ENCODE measurements at places on chromosomes 5 and 9.

DNA sequence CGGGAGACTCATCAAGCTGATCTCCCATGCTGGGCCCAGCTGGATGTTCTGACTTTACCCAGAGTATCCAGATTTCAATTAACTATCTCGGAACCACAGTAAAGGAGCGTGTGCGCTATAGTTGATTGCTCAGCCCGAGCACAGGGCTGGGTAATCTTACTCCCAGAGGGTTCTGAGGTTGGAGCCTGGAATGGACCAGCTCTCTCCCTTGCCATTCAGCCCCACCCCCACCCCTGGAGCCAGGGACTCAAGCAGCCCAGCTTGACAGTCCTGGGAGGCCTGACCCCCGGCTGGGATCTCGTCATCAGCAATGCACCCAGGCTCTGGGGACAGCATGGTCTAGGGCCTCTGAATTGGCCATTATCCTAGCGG, 23.7 kb upstream of the PTGES start:
- no peak for DNase-seq

DNA sequence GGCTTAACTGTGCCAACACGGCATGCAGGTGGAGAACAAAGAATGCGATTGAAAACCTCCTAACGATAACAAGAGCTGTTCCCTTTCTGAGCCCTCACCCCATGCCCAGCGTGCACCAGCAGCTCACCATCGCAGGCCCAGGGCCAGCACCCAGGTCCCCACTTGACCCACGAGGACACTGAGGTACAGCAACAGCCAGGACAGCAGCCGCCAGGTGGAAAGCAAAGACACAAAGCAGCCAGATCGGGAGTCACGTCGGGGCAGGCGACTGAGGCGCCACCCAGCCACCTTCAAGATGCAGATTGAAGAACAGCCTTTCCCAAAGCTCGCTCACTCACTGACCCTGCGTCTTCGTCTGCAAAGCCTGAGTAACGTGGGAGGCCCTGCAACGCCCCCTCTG, 6.9 kb upstream of the SEC16A start:
- DNase-seq: no peak

- DNase-seq: no peak
Observed at GRCh38 chr5:135694012-135694411, 115.2 kb upstream of the CXCL14 start.

GRCh38 chr5:73280386-73280785, 107.4 kb downstream of the TMEM174 start:
- no peak for DNase-seq

GRCh38 chr9:68574150-68574549, 33.5 kb upstream of the TMEM252 start:
- no peak for DNase-seq

- DNase-seq: no peak
Observed at GRCh38 chr5:155252025-155252424, 238.5 kb downstream of the KIF4B start.

- no peak for DNase-seq
Observed at GRCh38 chr5:97694091-97694490, 511.0 kb upstream of the RIOK2 start.

- no peak for DNase-seq
Observed at GRCh38 chr9:126123927-126124326, 202.7 kb upstream of the MVB12B start.

DNA sequence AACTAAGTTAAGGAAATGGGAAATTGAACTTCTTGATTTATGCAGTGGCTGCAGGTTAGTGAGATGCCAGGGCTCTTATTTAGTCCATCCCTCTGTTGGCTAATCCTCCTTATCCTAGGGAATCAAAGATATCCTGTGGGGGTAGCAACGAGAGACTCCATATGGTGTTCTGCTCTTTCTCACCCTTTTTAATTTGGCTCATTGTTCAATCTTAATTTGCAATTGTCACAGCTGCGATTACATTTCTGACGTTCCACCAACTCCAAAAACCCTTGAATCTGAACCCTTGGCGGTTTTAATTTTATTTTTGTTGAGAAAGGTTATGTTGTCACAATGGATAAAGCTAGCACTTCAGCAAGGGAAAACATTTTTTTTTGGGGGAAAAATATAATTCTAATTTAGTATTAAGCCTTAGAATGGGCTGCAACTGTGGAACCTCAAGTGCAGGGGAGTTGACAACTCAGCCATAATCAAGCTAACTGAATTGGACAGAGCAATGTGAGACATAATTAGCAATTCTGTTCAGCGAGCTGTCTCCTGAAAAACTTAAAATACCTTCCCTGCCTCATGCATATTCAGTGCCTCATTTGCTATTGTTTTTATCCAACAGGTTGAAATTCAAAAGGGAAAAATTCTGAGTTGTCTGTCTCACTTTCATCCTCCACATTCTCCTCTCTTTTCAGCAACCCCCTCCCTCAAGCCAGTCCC, 91.3 kb downstream of the MAT2B start:
- DNase-seq: no peak

GRCh38 chr5:100600298-100600994, 65.3 kb downstream of the FAM174A start:
- no peak for DNase-seq

GRCh38 chr9:21499912-21500311, 17.8 kb upstream of the IFNE start:
- DNase-seq: no peak

GRCh38 chr5:76960004-76960625, 7.3 kb downstream of the CRHBP start:
- no peak for DNase-seq

DNA sequence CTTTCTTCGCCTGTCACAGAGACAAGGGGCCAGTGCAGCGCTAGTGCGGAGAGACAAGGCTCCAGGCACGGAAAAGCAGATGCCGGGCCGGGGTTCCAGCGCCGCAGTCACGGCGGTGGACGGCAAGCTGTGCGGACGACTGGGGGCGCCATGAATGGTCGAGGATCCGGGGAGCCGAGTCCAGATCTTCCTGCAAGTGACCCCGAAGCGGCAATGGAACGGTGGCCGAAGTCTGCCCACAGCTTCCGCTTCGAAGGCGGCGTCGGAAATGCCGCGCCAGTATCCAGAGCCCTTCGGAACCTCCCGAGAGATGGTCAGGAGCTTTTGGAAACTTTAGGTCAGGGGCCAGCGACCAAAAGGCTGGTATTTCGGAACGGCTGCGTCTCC, 601 bp upstream of the FAF2 start:
- no peak for DNase-seq

DNA sequence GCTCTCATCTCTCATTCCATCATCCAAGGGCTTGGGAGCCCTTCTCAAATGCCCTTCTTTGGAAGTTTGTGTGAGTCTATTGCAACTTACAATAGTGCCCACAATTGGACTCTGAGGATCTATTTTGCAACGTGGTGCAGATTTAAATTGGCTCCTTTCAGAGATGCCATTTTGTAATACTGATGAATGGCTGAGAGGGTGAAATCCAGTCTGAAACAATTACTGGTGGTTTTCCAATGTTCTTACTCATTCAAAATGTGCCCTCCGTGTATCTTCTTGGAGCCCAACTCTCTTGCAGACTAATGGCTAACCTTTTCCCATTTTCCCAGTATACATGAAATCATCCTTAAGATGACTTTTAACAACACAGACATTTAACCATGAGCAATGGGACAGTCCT, 6.1 kb downstream of the ZNF462 start:
- DNase-seq: no peak

DNA sequence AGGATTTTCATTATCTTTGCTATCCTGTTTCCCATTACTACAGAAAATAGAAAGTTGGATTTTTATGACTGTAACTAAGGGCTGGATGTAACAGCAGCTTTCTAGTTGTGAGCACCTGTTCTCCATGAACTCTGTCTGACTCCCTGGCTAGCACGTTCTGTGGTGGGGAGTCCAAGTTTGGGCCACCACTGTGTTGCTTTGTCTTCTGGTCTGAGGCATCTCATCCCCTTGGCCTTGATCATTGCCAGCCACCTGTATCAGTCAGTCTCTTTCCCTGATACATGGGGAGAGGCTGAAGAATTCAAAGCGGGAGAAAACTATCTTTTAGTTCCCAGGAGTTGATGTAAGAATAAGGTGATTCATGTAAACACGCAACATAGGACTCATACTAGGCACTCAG, 33.4 kb downstream of the WDR70 start:
- DNase-seq: no peak

DNA sequence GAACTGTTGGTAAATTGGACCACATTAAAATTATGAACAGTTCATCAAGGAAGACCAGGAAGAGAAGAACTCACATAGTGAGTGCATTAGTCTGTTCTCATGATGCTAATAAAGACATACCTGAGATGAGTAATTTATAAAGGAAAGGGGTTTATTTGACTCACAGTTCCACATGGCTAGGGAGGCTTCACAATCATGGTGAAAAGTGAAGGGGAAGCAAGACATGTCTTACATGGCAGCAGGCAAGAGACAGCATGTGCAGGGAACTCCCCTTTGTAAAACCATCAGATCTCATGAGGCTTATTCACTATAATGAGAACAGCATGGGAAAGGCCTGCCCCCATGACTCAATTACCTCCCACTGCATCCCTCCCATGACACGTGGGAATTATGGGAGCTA, 135.9 kb upstream of the MAN2A1 start:
- DNase-seq: no peak

GRCh38 chr9:71630377-71630995, 137.8 kb downstream of the CEMIP2 start:
- DNase-seq: no peak

DNA sequence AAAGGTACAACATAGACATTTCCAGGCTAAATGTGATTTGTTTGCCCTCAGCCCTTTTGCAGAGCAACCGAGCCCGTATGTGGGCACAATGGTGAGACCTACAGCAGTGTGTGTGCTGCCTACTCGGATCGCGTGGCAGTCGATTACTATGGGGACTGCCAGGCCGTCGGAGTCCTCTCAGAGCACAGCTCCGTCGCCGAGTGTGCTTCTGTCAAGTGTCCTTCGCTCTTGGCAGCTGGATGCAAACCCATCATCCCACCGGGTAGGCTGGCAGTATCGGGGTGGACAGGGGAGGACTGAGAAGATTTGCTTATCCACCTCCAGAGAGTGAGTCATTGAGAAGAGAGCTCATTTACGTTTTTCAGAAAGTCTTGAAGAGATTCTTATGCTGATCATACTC, 17.8 kb upstream of the GLIPR2 start:
- DNase-seq: no peak

DNA sequence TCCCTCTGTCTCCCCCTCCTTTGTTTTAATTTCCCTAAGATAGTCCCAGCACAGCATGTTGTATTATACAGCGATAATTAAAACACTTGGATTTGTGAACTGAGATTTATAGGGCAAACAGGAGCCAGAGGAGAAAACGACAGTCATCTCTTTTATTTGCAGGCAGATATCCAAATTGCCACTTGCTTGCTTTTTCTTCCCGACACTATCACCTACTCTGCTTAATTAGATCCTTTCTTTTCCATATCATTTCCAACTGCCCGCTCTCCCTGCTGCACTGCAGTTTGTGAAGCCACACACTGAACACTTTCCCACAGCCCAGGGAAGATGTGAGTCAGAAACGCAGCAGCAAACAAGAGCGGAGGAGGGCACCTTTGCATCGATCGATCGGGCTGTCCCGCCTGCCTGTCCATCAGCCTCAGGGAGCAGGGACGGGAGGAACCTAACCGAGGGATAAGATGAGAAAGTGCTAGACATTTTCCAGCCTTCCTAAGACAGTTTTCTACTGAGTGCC, 35.8 kb upstream of the SPRY4 start:
- DNase-seq: no peak

DNA sequence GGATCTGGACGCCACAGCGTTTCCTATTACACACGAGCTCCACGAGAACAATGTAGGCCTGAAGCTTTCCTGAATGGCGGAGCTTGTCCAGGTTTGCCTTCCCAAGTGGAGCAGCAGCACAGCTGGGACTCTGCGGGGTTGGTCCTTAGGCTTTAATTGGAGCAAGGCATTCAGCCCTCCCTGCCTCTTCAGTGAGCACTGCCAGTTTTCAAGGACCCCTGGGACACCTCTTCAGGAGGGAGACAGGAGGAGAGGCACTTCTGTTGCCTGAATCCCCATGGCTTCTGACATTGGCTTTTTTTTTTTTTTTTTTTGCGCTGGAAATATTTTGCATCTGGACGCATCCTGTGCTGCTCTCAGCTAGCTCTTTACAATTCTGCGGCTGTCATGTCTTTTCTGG, 179.4 kb downstream of the SEMA6A start:
- no peak for DNase-seq

GRCh38 chr9:131704141-131704983, 35.5 kb downstream of the RAPGEF1 start:
- no peak for DNase-seq

DNA sequence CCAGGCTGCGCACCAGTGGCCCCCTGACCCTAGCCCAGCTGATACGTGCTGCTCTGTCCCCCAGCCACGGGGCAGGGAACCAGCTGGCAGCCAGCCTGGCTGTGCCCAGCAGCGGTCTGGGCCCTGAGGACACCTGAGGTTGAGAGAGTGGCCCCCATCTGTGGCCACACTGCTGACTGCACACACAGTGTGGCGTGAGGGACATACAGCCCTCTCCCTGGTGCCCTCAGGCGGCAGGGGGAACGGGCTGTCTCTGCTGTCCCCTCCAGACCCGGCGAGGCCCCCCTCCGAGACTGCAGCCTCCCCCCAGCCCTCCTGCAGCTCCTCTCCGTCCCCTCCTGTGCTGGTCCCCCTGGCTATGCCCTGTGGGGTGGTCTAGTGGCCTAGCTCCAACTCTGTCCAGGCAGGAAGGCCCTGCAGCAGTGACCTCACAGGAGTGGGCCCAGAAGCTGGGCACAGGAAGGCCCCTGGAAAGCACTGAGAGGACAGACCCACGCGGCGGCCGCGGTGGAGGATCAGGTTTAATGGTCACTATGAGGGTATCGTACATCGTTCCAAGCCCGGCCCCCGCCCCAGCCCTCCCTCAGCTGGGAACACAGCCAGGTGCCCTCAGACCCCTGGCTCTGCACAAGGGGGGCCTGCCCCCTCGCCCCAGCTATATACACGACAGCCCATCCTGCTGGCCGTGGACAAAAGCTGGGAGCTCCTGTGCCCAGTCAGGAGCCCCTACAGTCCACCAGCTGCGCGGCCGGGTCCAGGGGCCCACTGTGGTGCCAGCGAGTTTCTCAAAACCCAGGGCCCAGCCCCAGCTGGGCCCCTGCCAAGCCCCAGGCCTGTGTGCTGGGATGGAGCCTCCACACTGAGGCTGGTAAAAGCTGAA, 6.8 kb upstream of the ENTPD8 start:
- no peak for DNase-seq

- no peak for DNase-seq
Observed at GRCh38 chr5:141330299-141331080, at the start of gene PCDHGA1. Gene PCDHGA1, plus strand, starts transcription at chr5:141330514.

DNA sequence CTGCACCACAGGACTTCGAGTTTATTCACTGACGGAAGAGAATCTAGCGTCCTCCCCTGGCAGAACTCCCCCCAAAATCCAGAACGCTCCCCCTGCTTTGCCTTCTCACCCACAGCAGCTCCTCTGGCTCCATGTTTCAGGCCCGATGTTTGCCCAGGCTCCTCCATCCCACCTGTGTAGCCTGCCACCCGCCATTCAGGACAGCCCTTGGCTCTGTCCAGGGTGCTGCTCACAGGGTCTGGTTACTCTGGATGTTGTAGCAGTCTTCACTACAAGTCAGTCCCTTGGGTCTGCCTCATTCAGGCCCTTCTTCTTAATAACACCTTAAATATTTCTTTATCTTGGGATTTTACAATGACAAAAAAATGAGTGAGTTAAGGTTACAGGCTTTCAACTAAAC, 41.3 kb upstream of the SV2C start:
- no peak for DNase-seq
